NCI-H1092 treated with DMSO at 0.1 percent for 48 hours (cell line): ENCODE measurements at places on chromosomes 4 and X.

DNA sequence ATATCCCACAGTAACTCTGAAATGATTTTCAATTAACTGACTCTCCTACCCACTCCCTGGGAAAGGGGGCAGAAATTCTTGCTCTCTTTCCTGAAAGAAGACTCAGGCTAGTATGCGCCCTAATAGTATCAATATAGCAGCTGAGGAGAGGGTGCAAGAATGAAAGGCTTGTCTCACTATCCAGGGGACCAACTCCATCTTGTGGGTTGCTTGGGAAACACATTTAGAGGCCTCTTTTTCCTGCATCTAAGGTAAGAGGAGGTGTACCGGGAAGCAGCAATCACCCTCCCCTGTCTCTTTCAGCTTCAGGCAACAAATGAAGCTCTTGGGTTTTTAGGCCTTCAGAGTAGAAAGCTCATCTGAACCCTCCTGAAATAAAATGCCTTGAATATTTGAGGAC is 11.3 kb downstream of the TMEM255A start:
- DNase-seq = no peak

GRCh38 chr4:143626134-143626911 is 74.2 kb downstream of the FREM3 start:
- DNase-seq = peak; percentile 68

- no peak for DNase-seq
Measured at GRCh38 chr4:81737865-81738559, 266.3 kb upstream of the RASGEF1B start.

DNA sequence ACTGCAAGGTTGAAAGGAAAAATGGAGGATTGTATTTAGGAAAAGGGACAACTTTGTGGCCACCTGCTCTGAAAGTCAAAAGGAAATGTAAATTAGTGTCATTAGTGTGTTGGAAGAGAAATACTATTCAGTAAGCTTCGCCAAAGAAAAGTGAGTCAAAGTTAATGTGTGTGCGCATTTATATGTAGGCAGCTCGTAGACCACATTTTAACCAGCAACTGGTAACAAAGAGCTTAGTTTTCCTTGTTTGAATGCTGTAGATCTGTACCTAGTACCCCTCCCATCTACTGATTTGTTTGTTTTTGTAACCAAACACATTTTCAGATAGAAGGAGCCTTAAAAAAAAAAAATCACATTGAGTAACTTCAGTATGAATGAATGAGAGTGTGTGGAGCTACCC is 69.3 kb downstream of the GPAT3 start:
- DNase-seq = no peak

GRCh38 chr4:161900110-161900509 is 263.7 kb downstream of the FSTL5 start:
- DNase-seq = no peak

GRCh38 chr4:45944000-45944399 is 179.9 kb downstream of the GABRG1 start:
- peak; percentile 1 for DNase-seq

DNA sequence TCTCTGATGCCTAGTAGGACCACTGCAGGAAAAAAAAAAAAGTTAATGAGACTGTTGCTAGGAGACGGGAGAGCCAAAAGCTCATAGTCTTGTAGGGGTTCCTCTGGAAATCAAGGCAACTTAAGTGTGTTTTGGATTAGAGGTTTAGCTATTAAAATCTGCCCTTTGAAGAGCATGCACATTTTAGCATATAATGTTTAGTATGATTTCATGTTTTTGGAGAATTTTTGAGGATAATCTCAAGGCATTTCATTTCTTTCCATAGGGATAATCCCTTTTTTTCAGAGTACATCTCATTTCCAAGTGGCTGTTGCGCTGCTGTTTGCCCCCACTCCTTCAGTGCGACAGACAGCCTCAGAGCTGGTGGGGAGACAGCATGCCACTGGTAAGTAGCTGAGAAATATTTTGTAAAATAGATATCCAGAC is at the start of gene LINC00632:
Gene LINC00632 (plus strand): TSS at position 339 of the 426 bp plus-strand sequence.
- no peak for DNase-seq

- no peak for DNase-seq
Measured at GRCh38 chr4:144709159-144709558, 63.2 kb downstream of the HHIP start.

DNA sequence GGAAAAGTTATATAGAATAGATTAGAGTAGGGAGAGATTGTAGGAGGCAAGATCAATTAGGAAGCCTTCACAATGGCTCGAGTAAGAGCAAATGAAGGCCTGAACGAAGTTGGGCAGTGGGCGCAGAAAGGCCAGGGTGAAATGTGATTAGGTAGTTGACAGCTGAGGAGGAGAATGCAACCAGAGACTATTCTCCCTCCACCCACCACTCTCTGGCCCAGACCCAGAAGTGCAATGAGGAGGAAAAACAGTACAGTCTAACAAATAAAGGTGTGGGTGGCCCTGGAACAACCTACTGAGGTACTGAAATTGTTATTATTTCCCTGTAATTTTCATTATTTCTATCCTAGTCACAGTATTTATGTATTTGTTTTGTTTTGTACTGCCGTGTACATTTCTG is 176.7 kb downstream of the SLC39A8 start:
- peak; percentile 44 for DNase-seq

DNA sequence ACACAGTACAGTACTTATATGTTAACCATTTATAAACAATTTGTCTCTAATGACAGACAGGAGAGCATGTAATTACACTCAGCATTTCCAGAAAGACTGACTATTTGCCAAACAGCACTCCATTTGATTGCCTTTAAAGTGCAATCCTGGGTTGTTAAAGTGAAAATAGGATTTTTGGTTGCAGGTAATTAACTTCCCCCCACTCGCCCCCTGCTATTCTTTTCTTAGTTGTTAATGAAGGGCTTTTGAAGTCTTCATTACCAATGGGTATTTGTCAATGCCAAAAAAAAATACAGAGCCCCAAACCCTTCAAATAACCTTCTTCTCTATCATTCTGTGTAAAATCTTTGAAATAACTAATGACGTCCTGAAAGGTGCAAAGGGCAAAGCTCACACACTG is 825.6 kb downstream of the STPG2 start:
- peak; percentile 3 for DNase-seq

GRCh38 chr4:182680234-182680653 is 236.9 kb downstream of the DCTD start:
- no peak for DNase-seq

- no peak for DNase-seq
Measured at GRCh38 chr4:111977419-111977965, 167.8 kb upstream of the FAM241A start.

- no peak for DNase-seq
Measured at GRCh38 chrX:17820100-17820499, 41.0 kb downstream of the RAI2 start.

DNA sequence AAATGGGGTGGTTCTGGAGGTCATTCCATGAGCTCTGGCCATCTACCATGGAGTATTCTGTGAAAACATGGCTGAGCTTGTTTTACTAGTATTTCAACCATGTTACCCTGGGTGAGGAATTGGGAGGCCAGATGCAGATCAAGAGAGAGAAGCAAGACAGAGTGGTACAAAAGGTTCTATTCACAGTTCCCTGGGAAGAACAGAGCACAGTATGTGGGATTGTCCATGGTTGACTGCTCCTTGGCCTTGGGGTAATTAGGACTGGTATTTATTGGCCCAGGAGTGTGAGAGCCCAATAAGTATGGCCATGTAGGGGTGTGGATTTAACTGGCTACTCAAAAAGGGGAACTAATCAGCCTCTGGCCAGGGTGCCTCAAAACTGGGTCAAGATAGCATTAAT is 239.7 kb upstream of the GATB start:
- DNase-seq = no peak

GRCh38 chr4:82578935-82579334 is 17.1 kb upstream of the TMEM150C start:
- DNase-seq = no peak

DNA sequence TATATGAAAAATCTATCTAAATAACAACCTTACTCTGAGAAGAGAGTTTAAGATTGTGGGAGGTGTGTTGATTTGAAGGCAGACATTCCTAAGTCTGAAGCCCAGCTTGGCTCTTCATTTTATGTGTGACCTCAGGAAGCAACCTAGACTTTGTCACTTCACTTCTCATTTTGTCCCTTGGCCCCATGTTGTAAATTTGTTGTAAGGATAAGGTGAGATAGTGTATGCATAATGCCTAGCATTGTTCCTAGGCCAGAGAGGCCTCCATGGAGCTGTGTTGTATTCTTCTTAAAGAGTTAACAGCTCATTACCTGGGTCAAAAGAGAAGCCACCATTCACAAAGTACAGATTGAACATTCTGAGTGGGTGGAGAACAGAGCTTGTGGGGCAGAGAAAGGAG is 1084.4 kb upstream of the SLIT2 start:
- DNase-seq = no peak

DNA sequence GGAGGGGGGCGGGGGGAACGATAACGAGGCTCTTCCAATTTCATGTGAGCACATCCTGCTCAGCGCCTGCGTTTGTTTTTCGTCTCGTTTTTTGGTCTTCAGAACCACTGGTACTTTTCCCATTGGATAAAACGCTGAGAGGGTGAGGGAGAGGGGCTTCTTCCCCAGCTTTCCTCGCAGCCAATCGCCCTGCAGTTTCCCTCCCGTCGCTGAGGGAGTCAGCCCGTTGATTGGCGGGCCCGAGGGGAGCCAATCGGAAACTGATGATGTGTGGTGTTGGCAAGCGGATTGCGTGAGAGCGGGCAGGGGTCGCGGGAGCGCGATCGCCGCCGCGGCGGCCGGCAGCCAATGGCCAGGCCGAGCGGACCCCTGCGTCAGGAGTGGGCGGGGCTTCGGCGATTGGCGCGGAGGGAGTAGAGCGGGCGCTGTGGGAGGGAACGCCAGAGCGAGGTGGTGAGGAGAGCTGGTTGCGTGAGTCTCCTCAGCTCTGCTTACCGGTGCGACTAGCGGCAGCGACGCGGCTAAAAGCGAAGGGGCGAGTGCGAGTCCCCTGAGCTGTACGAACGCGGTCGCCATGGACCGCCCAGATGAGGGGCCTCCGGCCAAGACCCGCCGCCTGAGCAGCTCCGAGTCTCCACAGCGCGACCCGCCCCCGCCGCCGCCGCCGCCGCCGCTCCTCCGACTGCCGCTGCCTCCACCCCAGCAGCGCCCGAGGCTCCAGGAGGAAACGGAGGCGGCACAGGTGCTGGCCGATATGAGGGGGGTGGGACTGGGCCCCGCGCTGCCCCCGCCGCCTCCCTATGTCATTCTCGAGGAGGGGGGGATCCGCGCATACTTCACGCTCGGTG is at the start of gene TSPYL2:
Gene TSPYL2 (plus strand): TSS at position 443 of the 848 bp plus-strand sequence. CDS start 132 bp downstream, at position 575.
- DNase-seq = peak; percentile 99

- no peak for DNase-seq
Measured at GRCh38 chr4:113385281-113385899, 335.9 kb downstream of the ANK2 start.

DNA sequence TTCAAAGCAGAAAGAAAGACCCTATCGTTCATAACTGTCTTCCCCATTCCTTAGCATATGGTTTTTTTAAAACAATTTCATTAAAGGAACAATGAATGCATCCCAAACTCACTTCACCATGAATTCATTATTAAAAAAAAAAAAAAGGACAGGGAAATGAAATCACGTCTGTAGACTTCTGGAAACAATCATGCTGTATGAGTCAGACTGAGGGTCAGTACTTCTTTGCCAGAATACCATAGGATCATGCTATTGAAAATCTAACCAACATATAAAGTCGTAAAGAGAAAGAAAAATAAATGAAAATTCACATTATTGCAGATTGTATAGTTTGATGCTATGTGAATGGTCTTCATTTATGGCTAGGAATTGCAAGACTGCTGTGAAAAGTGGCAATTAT is 144.4 kb downstream of the PCDH18 start:
- DNase-seq = no peak
